ENCODE measurements at places on chromosomes 11 and 22.

DNA sequence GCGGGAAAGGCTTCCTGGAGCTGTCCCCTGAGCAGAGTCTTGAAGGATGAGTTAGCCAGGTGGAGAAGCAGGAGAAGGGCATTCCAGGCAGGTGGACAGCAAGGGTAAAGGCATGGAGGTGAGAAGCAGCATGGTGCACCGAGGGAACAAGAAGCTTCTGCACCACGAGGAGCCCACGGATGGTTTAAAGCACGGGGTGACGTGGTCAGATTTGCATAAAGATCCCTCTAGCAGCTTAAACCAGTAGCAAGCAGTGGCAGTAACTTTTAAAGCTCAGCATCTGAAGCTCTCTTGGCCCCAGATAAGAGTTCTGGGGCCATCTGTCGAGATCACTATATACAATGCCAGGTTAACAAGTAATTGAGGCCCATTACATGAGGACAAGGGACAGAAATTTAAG, 36.8 kb downstream of the SERPINH1 start:
- no peak for DNase-seq

DNA sequence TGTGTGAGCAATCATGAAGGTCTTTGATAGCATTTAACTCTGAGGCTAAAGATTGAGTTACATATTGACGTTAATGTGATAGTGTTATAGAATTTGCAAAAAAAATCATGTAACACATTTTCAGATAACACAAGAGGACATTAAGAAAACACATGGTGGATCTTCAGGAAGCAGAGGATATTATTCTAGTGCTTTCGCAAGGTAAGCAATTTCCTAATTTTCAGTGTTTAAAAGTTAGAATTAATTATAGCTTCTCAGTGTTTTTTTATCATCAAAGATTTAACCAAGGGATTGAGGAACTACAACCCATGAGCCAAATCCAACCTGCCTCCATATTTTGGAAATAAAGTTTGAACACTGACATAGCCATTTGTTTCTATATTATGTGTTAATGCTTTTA, 78.5 kb downstream of the DKK3 start:
- DNase-seq: no peak

GRCh38 chr22:39103431-39103830, 6.4 kb downstream of the APOBEC3H start:
- no peak for DNase-seq

DNA sequence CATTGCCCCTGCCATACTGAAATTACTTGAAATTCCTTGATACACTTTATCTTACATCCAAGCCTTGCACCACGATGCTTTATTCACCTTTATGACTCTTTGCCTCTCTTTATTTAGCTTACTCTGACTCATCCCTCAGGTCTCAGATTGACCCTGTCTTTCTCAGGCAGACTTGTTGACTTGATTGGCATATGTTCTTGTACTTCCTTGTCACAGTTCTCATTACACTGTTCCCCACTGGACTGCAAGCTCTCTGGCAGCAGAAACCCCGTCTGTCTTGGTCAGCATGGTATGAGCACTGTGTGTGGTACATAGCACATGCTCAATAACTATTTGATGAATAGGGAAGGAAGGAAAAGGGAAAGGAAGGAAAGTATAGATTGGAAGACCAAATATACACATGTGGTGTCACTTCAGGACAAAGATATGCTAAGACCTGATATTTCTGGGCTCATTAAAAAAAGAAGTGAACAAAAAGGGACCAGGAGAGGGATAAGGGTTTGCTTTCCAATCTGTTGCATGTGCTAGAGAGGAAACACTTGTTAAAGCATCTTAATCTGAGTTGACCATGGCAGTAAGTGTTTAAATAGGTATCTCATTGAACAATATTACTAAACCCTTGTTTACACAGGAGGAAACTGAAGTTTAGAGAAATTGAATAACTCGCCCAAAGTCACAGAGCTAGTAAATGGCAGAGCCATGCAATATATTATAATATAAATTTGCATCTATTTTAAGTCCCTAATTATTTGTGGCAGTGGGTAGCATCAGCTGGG, 7.2 kb downstream of the LYVE1 start:
- no peak for DNase-seq

DNA sequence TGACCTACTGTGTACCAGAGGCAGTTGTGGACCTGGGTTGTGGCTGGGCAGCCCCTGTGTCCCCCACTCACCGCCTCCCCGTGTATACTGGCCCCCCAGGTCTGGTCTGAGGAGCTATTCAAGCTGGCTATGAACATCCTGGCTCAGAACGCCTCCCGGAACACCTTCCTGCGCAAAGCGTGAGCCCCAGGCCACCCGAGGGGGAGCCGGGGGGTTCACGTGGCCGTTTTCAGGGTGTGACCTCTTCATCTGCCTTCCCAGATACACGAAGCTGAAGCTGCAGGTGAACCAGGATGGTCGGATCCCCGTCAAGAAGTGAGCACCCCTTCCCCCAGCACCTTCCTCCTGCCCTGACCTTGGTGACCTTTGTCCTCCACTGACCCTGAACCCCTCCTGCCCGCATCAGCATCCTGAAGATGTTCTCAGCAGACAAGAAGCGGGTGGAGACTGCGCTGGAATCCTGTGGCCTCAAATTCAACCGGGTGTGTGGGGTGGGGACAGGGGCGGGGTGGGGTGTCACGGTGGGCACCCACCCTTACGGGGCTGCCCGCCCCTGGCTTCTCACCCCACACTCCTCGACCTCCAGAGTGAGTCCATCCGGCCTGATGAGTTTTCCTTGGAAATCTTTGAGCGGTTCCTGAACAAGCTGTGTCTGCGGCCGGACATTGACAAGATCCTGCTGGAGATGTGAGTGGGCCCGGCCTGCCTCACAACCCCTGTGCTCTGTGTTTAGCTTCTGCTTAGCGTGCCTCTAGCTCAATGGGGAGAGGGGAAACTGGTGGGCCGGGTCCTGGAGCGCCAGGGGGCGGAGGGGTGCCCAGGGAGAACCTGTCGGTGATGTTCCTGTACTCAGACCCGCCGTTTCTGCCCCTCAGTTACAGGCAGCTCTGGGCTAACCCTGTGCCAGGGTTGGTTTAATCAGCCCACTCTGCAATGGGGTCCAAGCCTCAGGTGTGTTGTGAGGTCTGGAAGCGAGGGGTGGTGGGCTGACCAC, 4.1 kb downstream of the PLCB3 start:
- no peak for DNase-seq

GRCh38 chr22:17882727-17883126, 108.5 kb upstream of the BID start:
- DNase-seq: no peak

GRCh38 chr11:35536470-35536869, 11.1 kb upstream of the PAMR1 start:
- DNase-seq: no peak

- no peak for DNase-seq
Measured at GRCh38 chr22:25028841-25029141, 76.3 kb downstream of the KIAA1671 start.

GRCh38 chr22:36180038-36180880, 19.7 kb upstream of the APOL3 start:
- peak; percentile 6 for DNase-seq

DNA sequence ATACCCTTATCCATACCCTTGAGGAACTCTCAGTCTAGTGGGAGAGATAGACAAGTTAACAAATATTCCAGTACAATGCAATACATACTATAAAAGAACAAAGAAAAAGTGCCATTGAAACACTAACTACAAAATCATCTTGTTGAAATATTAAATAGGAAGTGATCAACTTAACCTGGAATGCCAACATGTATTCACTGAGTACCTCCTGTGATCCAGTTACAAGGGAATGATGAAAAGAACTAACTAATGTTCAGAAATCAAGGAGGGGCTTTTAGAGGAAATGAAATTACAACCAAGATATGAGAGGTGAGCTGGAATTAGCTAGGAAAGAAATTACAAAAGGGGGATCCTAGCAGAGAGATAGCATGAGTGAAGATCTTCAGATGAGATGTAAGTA, 6.2 kb upstream of the FIBIN start:
- no peak for DNase-seq

DNA sequence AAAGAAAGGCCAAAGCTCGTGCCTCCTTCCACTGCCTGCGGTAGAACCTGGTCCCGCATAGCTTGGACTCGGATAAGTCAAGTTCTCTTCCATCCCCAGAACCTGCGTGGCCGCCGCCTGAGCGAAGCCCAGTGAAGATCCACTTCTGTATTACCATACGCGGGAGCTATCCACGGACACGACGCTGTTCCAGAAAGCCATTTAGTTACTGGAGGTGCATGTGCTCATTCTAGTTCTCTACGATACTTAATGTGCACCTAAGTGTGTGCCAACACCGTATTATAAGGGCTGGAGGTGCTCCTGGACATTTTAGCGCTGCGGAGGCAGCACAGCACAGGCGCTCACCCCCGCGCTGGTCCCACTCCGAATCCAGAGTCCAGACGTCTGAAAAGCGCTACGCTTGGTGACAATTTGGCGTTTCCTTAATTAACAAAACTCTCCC, 1.4 kb downstream of the WT1 start:
- no peak for DNase-seq

GRCh38 chr11:63488789-63489188, 2.2 kb downstream of the PLAAT5 start:
- no peak for DNase-seq

GRCh38 chr11:13352711-13353110, 75.1 kb downstream of the BMAL1 start:
- DNase-seq: no peak

DNA sequence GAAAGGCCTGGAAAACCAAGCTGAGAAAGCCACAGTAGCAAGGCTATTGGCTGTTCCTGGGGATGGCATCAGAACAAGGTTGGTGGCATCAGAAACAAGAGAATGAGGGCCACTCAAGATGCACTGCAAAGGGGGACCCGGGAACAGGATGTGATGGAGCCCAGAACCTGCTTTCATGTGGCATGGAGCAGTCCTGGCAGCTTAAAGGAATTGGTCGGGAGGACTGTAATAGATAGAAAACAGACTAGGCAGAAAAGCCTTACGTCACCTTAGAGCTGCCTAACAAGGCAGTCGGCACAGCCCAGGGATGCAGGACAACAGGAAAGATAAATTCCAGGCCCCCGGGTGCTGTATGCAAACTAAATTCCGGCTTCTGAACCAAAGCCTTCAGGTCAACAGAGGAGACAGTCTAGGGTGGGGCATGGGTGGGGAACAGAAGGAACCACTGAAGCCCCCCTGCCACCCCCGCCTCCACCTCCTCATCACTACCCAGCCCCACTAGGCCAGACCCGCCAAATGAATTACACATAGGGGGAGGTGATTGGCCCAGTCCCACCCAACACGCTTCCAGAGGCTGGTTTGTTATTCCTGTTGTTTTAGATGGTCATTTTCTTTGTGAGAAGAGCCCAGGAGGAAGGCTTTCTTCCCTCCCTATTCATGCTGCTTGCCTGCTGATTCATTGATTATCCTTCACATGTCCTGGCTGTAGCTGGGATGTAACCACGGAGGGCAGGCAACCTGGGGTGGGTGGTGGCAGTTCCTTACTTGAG, 25.7 kb upstream of the LRRC55 start:
- no peak for DNase-seq

DNA sequence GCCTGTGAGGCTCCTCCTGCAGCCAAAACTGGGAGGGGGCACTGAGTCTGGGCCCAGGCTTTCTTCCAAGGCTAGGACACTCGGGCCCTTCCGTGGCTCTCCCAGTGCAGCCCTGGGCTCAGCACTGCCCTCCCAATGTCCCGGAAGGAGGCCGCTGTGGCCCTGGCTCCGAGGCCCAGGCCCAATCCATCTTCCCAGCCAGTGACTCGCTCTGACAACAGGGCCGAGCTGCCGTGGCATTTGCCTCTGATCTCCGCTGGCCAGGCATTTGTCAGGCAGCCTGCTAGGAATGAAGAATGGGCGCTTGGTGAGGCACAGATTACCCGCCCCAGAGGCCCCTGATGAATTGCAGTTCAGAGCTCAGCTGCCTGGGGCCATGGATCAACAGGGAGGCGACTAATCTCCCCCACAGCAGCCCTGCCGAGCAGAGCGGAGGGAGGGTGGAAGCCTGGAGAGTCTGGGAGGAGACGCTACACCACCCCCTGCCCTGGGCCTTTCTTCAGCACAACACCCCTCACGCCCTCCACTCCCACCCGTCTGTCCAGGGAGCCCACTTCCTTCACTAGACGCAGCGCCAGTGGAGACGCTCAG, 8.3 kb downstream of the FXYD2 start:
- DNase-seq: no peak

GRCh38 chr11:120781486-120782120, 242.3 kb upstream of the TBCEL start:
- no peak for DNase-seq

GRCh38 chr11:12195768-12196167, 85.4 kb downstream of the MICAL2 start:
- no peak for DNase-seq

DNA sequence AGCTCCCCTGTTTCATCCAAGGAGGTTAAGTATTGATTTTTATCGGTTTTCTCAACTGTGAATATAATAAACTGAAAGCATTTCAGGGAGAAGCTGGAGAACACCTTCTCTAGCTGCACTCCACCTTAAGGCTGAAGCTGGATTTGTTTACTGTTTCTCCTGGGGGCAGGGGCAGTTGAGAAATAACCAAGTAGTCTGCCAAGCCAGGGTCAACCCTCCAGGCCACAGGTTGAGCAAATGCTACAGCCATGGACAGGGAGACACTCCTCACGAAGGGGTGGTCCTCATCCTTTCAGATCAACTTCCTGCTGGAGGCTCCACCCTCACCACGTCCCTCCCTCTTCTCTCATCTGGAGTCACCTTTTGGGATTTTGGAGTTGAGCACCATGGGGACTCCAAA, at the start of gene TTC36:
TTC36 (plus strand) TSS at position 366 of the 400 bp plus-strand sequence; CDS start at position 387, 21 bp downstream.
- no peak for DNase-seq

GRCh38 chr11:33734441-33735270, 1.6 kb downstream of the CD59 start:
- no peak for DNase-seq

DNA sequence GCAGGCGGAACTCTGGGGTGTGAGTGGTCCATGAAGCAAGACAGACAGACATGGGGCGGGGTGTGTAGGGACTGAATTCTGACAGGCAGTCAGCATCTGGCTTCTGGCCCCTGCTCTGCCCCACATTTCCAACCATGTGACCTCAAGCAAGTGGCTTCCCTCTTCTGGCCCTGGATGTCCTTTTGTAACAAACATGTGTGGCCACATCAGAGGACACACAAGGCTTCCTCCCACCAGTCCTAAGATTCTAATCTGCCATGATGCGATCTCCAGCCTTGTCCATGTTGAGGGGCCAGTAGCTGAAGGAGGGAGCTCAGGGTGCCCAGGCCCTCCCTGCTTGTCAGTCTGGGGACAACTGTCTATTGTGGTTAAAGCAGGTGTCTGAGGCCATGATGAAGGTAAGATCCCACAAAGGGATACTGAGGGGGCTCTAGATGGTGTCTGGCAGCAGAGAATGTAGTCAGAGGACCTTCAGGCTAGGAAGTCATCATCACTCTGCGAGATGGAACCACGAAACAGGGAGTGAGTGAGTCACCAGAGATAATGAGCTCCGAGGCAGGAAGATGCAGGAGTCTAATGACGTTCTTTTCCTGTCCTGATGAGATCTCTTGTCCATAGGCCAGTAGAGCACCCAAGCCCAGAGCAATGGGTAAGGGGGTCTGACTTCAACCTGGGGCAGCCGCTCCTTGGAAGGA, 27.4 kb downstream of the DRD2 start:
- no peak for DNase-seq
